ENCODE measurements at places on chromosomes 6 and 20.
A peak's percentile ranks its signal among the peaks of the same experiment; 100 is the strongest.

DNA sequence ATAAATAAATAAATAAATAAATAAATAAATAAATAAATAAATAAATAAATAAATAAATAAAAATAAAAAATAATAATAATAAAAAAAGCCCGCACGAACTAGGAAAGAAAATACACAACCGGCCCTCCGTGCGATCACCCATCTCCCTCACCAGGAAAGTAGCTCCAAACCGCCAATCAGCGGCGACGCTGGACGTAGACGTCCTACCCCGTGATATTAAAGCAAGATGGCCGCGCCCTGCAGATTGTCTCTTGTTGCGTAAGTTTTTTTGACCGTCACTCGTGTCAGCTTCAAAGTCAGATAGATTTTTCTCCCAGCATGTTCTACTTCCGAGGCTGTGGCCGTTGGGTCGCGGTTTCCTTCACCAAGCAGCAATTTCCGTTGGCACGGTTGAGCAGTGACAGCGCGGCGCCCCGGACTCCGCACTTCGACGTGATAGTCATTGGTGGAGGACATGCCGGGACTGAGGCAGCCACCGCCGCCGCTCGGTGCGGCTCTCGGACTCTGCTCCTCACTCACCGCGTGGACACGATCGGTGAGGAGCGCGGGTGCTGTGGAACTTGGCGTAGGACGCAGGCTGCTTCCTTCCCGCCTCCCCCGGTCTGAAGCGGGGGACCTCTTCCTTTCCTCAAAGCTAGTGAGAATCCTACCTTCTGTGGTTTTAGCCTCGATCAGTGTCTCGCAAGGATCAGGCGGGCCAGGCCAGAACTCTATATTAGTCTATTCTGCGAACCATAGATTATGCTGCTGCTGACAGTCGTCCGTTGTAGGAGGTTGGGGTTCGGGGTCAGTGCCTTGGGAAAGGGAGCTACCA is at the start of gene MTO1:
Gene MTO1 (plus strand): TSS at position 201 of the 814 bp plus-strand sequence. CDS start 118 bp downstream, at position 319.
- DNase-seq = peak; percentile 88

DNA sequence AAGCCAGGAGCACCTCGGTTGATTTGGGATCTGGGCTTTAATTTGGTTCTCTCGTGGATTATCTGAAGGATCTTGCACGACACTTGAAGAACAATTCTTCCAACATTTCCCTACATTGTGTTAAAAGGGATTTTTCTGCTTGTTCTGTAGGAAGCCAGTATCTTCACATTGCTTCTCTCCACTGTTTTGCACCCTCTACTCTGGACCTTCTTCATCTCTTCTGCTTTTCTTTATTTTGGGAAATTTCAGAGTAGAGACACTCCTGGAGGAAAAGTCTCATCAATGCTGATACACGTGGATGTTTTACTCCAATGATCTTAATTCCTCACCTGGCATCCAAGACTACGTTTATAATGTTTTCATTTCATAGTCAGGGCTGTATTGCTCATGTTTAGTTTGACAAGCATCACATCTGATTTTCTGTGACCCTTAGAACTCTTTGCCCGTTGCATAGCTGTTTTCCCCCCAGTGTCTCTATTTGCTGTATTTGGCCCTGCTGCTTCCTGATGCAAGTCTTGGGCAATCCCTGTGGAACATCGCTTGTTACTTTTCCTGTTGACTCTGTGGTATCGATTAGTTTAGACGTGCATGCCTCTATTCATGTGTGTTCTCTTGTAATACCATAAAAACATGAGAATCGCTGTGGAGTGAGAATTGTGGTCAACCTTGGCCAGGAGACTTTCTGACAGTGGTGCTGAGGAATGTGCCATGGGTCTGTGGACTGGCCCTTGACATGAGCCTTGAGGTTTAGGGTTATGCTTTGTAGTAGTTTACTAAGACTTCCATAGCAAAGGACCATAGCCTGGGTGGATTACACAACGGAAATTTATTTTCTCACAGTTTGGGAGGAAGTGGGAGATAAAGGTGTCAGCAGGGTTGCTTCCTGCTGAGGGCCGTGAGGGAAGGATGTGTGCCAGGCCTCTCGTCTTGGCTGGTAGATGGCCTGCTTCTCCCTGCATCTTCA is 12.5 kb downstream of the PLCB1 start:
- no peak for DNase-seq

GRCh38 chr6:131063028-131063763 is at the start of gene EPB41L2:
Gene EPB41L2, minus strand, starts transcription at chr6:131063245. Its CDS starts 106,760 bp downstream, at chr6:130956485.
- peak; percentile 28 for DNase-seq

GRCh38 chr6:117265410-117266256 is at the start of gene VGLL2:
Gene VGLL2, plus strand, starts transcription at chr6:117265558. Its CDS starts 206 bp downstream, at chr6:117265764.
- no peak for DNase-seq

DNA sequence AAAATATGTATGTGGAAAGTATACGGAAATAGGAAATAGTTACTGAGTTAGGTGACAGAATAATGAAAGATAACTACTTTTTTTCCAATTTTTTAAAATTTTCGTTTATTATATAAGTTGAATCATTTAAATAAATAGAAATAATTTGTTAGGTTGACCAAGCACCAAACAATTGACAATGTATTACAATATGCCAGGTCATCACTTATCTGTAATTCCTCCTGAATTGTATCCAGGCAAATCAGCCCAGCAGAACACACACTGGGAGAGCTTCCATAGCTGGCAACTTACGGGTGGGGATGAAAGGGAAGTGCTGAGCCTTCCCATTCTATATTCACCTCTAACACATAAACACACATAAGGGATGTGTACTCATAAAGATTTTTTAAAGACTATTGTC is 40.7 kb downstream of the FAXC start:
- DNase-seq = no peak

- no peak for DNase-seq
Observed at GRCh38 chr6:157906537-157907061, 75.1 kb upstream of the SYNJ2 start.

DNA sequence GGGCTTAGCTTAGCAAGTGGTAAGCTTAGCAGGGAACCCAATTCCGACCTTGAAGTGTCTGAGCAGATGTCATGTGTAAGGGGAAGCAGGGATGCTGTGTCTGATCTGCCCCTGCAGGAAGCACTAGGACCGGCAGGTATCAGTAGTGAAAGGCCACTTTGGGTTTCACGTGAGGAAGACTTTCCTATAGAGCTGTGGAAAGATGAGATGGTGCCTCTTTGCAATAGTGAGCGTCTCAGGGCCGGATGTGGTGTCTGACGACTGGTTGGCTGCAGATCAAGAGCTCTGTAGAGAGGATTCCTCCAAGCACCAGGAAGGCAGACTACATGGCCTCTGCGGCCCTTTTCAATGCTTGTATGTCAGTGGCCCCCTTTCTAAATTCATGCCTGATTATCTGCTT is 98.3 kb downstream of the TIAM2 start:
- DNase-seq = no peak

DNA sequence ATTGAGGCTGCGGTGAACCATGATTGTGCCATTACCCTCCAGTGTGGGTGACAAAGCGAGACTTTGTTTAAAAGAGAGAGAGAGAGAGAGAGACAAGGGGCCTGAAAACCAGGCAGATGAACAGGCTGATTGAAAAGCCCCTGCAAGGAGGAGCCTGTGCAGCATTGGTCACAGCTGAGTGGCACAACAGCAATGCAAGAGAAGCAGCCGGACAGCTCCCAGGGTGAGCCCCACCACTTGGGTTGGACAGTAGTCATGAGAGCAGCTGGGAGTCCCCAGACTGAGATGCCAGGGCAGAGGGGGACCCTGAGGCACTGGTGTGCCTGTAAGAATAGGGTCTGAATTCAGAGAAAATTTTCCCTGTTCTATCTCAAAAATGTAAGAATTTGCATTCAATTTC is 10.2 kb downstream of the DNPH1 start:
- DNase-seq = no peak

DNA sequence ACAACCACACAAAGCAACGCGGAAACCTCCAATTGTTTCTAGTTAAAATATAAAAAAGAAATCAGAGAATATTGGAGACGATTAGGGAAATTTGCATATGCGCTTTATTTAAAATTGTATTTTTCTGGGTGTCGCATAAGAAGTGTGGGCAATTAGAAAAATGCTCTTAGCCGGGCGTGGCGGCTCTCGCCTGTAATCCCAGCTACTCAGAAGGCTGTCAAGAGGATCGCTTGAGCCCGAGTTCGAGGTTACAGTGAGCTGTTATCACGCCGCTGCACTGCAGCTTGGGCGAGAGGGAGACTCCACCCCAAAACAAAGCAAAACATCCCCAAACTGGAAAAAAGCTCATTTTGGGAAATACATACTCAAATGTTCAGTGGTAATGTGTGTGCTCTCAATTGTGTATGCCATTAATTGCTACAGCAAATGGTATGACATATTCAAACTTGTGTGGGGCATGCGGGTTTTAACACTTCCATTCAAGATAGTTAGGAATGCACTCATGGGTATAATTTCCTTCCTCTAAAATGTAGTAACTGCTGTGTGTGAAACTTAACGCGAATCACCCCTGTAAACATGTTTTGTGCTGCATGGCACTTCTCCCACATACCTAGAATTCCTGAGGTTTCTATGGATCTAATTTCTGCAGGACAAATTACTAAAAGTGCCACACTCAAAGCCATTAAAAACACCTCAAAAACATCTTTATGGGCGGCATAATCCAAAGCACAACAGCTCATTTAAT is 54.7 kb upstream of the HFE start:
- no peak for DNase-seq

- no peak for DNase-seq
Observed at GRCh38 chr6:45129051-45129450, 199.1 kb upstream of the RUNX2 start.

DNA sequence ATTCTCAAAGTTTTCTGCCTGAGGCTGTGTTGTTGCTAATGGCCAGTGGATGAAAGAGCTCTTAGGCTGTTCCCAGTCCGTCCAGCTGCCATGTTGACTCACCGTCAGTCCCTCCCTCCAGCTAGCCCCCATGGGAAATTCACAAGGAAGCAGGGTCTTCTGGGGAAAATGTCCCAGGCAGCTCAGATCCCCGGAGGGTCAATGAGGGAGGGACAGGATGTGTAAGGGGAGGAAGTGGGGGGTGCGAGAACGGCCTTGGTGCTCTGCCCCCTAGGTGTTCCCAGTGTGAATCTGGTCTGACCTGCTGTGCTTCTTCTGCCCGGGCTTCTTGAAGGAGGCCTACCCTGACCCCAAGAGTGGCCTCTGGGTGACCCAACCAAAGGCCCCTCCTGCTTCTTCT is 65.9 kb downstream of the CEBPB start:
- DNase-seq = no peak

DNA sequence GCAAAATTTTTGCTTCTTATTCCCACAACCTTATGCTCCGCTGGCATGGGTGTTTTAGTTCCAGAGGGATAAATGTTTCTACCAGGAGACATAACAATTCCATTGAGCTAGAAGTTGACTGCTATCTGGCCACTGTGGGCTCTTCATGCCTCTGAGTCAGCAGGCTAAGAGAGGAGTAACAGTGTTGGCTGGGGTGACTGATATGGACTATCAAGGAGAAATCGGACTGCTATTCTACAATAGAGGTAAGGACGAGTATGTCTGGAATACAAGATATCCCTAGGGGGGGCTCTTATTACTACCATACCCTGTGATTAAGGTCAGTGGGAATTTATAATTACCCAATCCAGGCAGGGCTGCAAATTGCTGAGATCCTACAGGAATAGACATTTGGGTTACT is 26.9 kb downstream of the FBXO30 start:
- DNase-seq = no peak

- peak; percentile 27 for DNase-seq
Observed at GRCh38 chr6:155185544-155185943, 78.3 kb upstream of the CLDN20 start.

- no peak for DNase-seq
Observed at GRCh38 chr6:79783670-79784394, 152.7 kb downstream of the SH3BGRL2 start.

GRCh38 chr6:167151648-167152047 is 6.1 kb downstream of the GPR31 start:
- no peak for DNase-seq

GRCh38 chr20:13857961-13858360 is 73.1 kb downstream of the NDUFAF5 start:
- no peak for DNase-seq

DNA sequence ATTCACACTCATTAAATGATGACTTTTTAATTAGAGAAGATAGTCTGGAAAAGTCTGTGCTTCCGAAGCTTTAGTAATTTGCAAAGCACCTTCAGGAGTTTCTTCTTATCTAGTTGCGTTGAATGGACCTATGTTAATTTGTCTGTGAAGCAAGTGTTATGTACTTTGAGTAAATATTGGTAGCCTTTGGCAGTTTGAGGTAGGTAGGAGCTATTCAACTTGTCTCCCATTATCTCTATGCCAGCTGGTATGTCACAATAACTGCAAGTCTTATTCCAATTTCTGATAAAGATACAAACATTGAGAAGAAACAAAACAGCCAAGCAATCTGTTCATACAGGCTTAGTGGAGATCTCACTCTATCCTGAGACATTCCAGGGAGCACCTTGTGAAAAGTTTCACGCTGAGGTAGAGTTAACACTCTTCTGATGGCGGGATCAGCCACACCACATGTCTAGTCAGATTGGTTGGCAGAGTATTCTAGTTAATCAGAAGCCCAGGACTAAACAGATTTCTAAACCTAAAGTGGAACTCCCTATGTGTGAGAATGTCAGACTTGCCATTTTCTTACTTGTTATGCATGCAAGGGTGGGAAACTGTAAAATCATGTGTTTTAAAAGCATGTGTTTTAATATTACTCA is 219.8 kb upstream of the MANEA start:
- no peak for DNase-seq

GRCh38 chr6:147075381-147075780 is 128.8 kb upstream of the STXBP5 start:
- DNase-seq = no peak

DNA sequence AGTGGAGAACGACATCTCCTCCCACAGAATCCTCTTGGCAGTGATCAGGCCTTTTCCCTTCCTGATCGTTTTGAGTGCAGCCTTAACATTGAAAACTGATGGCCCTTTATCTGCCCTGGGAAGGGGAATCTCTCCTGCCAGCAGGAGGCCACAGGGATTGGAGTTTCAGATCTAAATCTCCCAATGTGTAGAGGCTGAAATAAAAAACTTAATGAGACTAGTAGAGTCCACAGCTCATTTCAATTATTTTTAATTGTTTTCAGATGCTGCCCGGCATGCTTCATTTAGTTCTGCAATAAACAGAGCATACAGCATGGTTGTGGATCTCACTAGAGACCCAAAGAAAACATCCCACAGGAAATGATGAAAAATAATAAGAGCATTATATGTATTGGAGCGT is 662.2 kb upstream of the HS3ST5 start:
- DNase-seq = no peak

GRCh38 chr20:63298731-63299312 is 5.8 kb downstream of the COL20A1 start:
- DNase-seq = no peak

- peak; percentile 13 for DNase-seq
Observed at GRCh38 chr6:149903938-149904611, 6.2 kb upstream of the RAET1E start.
